ENCODE measurements at places on chromosomes 4 and X. TPM values are rescaled to one million over a fixed set of nuclear protein-coding genes. Genes with fewer than 3 reads are reported as not detected.
A peak's percentile ranks its signal among the peaks of the same experiment; 100 is the strongest.

GRCh38 chr4:25811374-25811690, 51.5 kb downstream of the SEL1L3 start:
- DNase-seq: peak; percentile 39

Gene CXCL3
- not detected for total RNA-seq

Gene RRH
- total RNA-seq: not detected

GRCh38 chr4:100809506-100809905, 291.7 kb upstream of the EMCN start:
- no peak for DNase-seq

Gene RTL9
- 0.13 TPM for total RNA-seq

- peak; percentile 23 for DNase-seq
These were observed 127.4 kb upstream of the RPL34 start for GRCh38 chr4:108492816-108493595.

Gene CHM
- 22.5 TPM for total RNA-seq

All from GM23248 (cell line).